Spinal cord (tissue), 10 donors: ENCODE measurements at places on chromosomes 11 and 22. TPM values are rescaled to one million over a fixed set of nuclear protein-coding genes. Genes with fewer than 3 reads are reported as not detected.
A peak's percentile ranks its signal among the peaks of the same experiment; 100 is the strongest.

GRCh38 chr11:133726542-133726941 lies 118.8 kb downstream of the SPATA19 start:
- H3K36me3 ChIP-seq, result no peaks in the 10 kb centered on the region
- H3K27ac ChIP-seq, result no peak overlapping the region
- no peaks in the 10 kb centered on the region for H3K27me3 ChIP-seq
- H3K4me1 ChIP-seq, result peaks cover 8% of the 10 kb centered on the region
- no peak for DNase-seq

- no peaks in the 10 kb centered on the region for H3K27me3 ChIP-seq
- peaks cover 12% of the 10 kb centered on the region for H3K4me1 ChIP-seq
- H3K36me3 ChIP-seq, result no peaks in the 10 kb centered on the region
- DNase-seq, result no peak
- H3K4me3 ChIP-seq, result no peak overlapping the region
Observed at GRCh38 chr11:12543596-12544415, 130.4 kb upstream of the TEAD1 start.

DNA sequence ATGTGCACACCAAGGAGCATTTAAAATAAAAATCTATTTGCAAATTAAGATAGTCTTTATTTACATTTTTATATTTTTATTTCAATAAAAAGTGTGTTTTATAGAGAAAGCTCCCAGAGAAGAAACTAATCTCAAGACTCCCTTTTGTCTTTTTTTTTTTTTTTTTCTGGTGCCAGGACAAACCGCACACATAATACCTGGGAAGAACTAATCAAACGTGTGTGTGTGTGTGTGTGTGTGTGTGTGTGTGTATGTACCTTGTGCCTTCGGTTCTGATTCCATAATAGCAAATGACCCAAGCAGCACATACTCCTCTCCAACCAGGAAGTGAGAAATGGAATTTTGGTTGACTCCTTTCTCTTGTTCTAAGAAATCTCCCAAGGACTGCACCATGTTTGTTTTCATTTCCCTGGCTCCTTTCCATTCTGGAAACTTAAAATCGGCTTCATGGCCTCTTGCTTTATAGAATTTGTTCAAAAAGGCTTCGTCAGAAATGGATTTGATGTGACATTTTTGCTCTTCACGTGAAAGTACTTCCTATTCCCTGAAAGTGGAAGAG lies 65.3 kb downstream of the ST3GAL4 start:
- H3K4me1 ChIP-seq, result peaks cover 40% of the 10 kb centered on the region
- peak overlapping the region; percentile 81 for H3K27ac ChIP-seq

DNA sequence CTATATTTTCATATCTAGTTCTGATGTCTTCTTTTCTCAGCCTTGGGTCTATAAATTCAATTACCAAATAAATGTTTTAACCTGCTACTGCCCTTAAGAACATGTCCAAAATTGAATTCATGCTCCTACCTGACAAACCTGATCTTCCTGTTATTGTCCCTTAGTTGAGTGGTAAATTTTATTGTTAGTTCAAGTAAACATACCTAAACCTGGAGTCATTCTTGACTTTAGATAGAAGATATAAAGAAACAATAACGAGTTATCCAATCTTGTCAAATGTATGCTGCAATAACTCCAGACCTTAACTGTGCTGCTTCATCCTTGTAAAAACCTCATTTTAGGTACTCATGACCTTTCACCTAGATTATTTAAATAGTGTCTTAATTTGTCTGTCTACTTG lies 34.6 kb upstream of the SC5D start:
- no peaks in the 10 kb centered on the region for H3K36me3 ChIP-seq
- DNase-seq, result no peak
- no peak overlapping the region for H3K27ac ChIP-seq
- H3K4me1 ChIP-seq, result no peaks in the 10 kb centered on the region
- no peak overlapping the region for H3K4me3 ChIP-seq
- no peaks in the 10 kb centered on the region for H3K27me3 ChIP-seq

DNA sequence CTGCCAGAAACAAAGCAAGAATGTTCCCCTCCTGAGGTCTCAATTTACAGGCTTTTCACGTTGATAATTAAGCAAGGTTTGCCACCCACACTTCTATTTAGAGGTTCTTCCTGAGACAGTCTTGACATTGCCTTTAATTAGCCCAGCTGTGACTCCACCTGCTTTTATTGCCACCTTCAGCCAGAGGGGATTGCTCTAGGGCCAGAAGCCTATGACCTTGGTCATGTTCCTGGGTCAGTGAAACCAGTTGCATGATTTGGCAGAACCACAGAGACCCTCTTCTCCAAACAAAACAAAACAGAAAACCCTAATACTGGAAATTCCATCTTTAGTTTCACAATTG lies 89.8 kb downstream of the APIP start:
- peaks cover 3% of the 10 kb centered on the region for H3K4me1 ChIP-seq
- H3K27ac ChIP-seq, result no peak overlapping the region
- DNase-seq, result no peak
- no peak overlapping the region for H3K4me3 ChIP-seq
- no peaks in the 10 kb centered on the region for H3K36me3 ChIP-seq

GRCh38 chr11:32062540-32062939 lies 28.3 kb upstream of the RCN1 start:
- H3K27ac ChIP-seq, result no peak overlapping the region
- no peaks in the 10 kb centered on the region for H3K4me1 ChIP-seq
- DNase-seq, result no peak
- no peaks in the 10 kb centered on the region for H3K36me3 ChIP-seq
- no peaks in the 10 kb centered on the region for H3K27me3 ChIP-seq
- no peak overlapping the region for H3K4me3 ChIP-seq

- no peak overlapping the region for H3K27ac ChIP-seq
- no peaks in the 10 kb centered on the region for H3K27me3 ChIP-seq
- H3K36me3 ChIP-seq, result peaks cover 4% of the 10 kb centered on the region
Observed at GRCh38 chr11:129856036-129856435, 39.3 kb downstream of the NFRKB start.

- no peak overlapping the region for H3K4me3 ChIP-seq
- no peaks in the 10 kb centered on the region for H3K36me3 ChIP-seq
- H3K4me1 ChIP-seq, result peaks cover 6% of the 10 kb centered on the region
- peak overlapping the region; percentile 43 for H3K27ac ChIP-seq
- no peaks in the 10 kb centered on the region for H3K27me3 ChIP-seq
Observed at GRCh38 chr11:96257972-96258934, 84.7 kb downstream of the MAML2 start.

DNA sequence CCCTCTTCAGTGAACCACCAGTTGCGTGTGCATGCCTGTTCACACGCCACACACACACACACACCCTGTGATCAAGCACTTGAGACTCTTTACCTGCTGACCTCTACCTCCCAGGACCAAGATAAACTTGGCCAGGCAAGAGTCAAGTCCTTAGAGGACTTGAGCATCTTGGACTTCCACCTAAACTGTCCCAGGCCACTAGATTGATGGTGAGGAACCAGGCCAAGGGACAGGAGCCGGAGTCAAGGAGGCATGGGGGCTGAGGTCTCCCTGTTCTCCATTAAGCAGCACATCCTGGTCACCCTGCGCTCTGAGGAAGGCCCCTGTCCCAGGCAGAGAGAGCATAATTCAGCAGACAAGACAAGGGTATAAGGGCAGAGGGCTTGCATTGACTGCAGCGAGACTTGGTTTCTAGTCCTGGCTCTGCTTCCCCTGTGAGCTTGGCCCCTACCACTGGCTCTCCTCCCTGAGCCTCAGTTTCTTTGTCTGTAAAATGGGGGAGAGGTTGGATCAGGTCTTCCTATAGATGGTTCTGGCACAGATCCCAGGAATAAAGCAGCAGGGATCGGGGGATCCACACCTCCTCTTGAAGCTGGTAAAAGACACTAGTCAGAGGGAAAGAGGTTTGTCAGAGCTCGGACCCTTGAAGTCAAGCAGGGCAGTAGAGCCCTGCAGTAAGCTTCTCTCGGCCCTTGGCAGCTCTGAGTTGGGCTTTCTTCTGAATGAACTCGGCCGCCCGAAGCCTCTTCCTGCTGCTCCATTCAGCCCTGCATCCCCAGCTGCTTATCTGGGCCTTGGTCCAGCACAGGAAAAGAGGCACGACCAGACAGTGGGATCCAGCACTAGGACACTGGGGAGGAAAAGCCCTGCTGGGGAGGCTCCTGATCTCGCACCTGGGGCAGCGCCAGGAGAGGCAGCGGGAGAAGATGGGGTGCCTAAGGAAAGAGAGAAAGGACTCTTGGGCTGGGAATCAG lies 2.0 kb downstream of the CREB3L1 start:
- peak overlapping the region; percentile 86 for H3K27ac ChIP-seq
- peaks cover 46% of the 10 kb centered on the region for H3K4me1 ChIP-seq
- peak; percentile 67 for DNase-seq
- peaks cover 18% of the 10 kb centered on the region for H3K27me3 ChIP-seq
- H3K4me3 ChIP-seq, result peak overlapping the region; percentile 63
- no peaks in the 10 kb centered on the region for H3K36me3 ChIP-seq

DNA sequence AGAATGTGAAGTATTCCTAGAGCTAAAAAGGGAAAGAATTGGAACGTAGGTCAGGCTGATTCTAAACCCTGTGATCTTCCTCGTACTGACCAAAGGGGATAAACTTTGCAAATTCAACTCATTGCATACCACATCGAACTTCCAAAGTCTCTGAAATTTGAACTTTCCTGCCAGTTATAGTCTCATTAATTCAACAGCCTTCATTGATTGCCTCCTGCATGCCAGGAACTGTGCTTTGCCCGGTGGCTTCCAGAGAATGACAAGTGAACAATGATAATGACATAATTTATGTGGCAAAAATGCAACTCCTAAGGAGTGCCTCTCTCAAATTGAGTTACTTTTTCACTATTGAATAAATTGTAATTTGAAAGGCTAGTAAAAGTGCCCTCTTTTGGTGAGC lies 107.7 kb upstream of the LDLRAD3 start:
- H3K27me3 ChIP-seq, result no peaks in the 10 kb centered on the region
- H3K27ac ChIP-seq, result no peak overlapping the region
- H3K4me1 ChIP-seq, result no peaks in the 10 kb centered on the region
- H3K36me3 ChIP-seq, result no peaks in the 10 kb centered on the region
- DNase-seq, result no peak

- H3K4me1 ChIP-seq, result peaks cover 4% of the 10 kb centered on the region
- H3K27me3 ChIP-seq, result no peaks in the 10 kb centered on the region
- DNase-seq, result no peak
- H3K27ac ChIP-seq, result no peak overlapping the region
Observed at GRCh38 chr22:27997538-27997937, 78.5 kb upstream of the PITPNB start.

DNA sequence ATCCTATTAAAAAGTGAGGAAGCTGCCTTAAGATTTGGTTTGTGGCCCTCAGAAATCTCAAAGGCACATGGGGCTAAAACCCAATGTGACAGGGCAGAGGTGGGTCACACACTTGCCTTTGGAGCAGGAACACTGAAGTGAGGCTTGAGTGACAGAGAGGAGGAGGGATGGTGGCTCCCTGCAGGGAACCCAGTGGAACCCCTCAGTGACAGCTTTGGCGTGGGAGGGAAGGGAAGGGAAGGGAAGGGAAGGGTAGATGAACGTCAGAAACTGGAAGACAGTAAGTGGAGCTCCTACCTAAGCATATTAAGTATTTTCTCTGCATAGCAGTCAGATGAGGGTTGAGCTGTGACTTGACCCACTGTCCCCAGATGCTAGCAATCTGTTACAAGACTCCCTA lies 68.5 kb downstream of the TMPRSS5 start:
- H3K27ac ChIP-seq, result no peak overlapping the region
- H3K27me3 ChIP-seq, result no peaks in the 10 kb centered on the region
- H3K4me1 ChIP-seq, result no peaks in the 10 kb centered on the region

DNA sequence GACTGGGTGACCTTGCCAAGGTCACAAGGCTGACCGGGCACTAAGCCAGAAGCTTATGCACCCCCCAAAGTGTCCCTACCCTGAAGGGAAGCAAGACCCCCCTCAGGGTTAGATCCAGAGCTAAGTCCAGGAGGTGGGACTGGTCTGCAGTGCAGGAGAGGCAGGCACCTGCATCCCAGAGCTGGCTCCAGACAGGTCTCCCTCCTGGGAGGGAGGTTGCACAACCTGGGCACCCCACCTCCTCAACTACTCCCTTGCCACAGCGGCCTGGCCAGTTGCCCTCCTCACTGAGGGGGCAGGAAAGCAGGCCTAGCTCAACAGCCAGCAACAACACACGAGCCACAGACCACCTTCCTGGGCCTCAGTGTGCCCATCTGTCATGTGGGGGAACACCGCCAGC lies 75.0 kb upstream of the TCF20 start:
- H3K4me1 ChIP-seq, result peaks cover 75% of the 10 kb centered on the region
- no peaks in the 10 kb centered on the region for H3K36me3 ChIP-seq
- no peaks in the 10 kb centered on the region for H3K27me3 ChIP-seq

GRCh38 chr11:47268448-47269001 lies 1.4 kb upstream of the MADD start:
- H3K36me3 ChIP-seq, result no peaks in the 10 kb centered on the region
- H3K27ac ChIP-seq, result peak overlapping the region; percentile 92
- H3K4me3 ChIP-seq, result peak overlapping the region; percentile 69
- DNase-seq, result no peak
- H3K4me1 ChIP-seq, result peaks cover 27% of the 10 kb centered on the region

DNA sequence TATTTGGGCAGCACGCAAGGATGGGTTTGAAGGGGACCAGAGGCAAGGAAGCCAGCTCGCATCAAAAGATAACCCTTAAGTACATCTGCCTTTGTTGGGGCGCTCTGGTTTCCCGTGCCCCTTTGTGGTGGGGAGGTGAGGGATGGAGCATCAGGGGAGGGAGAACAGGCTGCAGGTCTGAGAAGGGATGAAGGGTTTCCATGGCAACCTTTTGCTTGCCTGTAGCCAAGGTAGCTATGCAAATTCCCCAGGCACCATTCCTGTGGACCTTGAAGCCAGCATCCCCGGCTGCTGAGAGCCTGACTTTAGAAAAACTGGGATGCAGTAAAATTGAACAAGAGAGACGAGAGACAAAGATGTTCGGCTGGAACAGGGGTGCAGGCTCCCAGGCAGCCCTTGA lies 75.7 kb downstream of the SEZ6L start:
- peaks cover 9% of the 10 kb centered on the region for H3K4me1 ChIP-seq
- H3K27ac ChIP-seq, result no peak overlapping the region

- no peak overlapping the region for H3K4me3 ChIP-seq
- peaks cover 50% of the 10 kb centered on the region for H3K4me1 ChIP-seq
- peaks cover 6% of the 10 kb centered on the region for H3K27me3 ChIP-seq
- no peak for DNase-seq
- no peak overlapping the region for H3K27ac ChIP-seq
Observed at GRCh38 chr11:34176751-34177209, 71.4 kb downstream of the NAT10 start.

- no peaks in the 10 kb centered on the region for H3K27me3 ChIP-seq
- no peak overlapping the region for H3K27ac ChIP-seq
- no peaks in the 10 kb centered on the region for H3K36me3 ChIP-seq
Observed at GRCh38 chr11:4682623-4683419, 14.8 kb downstream of the OR51E2 start.

GRCh38 chr22:39422721-39423120 lies 23.1 kb downstream of the TAB1 start:
- DNase-seq, result no peak
- H3K27ac ChIP-seq, result no peak overlapping the region
- H3K4me1 ChIP-seq, result peaks cover 2% of the 10 kb centered on the region
- peaks cover 80% of the 10 kb centered on the region for H3K36me3 ChIP-seq

The SPECC1L gene
- 38.2 TPM for polyA plus RNA-seq

The OR8G1 gene
- polyA plus RNA-seq, result not detected

The TRMU gene
- polyA plus RNA-seq, result 58.2 TPM

The SOX6 gene
- 45.9 TPM for polyA plus RNA-seq
